Neural progenitor cell (in vitro differentiated cells): ENCODE measurements at places on chromosomes 6 and 20.

DNA sequence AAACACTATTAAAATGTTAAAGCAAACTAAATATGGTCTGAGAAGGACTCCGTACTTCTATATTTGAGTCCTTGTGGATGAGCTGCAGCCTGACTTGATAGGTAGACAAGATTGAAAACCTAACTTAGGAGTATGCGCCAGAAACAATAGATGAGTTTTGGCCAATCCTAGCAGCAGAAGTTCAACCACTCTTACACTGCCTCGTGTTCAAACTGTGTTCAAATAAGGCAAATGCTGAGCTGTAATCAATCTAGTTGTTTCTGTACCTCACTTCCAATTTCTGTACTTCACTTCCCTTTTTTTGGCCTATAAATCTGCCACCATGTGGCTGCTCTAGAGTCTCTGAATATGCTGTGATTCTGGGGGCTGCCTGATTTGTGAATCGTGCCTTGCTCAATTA, 13.2 kb upstream of the SERINC1 start:
- peak; percentile 33 for DNase-seq

GRCh38 chr20:33832103-33832804, 21.1 kb downstream of the CHMP4B start:
- DNase-seq: peak; percentile 61

GRCh38 chr6:124197148-124197547, 393.5 kb downstream of the NKAIN2 start:
- no peak for DNase-seq

DNA sequence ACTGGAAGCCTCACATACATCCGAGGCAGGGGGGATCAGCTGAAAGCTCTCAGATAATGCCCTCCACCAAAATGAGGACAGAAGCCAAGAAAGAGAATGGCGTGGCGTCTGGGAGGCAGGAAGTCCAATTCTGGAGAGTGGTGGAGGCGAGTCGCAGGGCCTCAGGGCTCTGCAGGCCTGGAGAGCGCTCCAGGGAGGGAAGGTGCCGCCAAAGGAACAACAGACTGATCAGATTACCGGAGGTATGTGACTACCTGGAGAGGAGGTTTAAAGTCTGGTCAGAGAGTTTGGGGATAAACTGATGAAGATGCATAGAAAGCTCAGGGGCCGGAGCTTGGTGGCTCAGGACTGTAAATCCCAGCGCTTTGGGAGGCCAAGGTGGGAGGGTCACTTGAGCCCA, 11.2 kb upstream of the IP6K3 start:
- no peak for DNase-seq

DNA sequence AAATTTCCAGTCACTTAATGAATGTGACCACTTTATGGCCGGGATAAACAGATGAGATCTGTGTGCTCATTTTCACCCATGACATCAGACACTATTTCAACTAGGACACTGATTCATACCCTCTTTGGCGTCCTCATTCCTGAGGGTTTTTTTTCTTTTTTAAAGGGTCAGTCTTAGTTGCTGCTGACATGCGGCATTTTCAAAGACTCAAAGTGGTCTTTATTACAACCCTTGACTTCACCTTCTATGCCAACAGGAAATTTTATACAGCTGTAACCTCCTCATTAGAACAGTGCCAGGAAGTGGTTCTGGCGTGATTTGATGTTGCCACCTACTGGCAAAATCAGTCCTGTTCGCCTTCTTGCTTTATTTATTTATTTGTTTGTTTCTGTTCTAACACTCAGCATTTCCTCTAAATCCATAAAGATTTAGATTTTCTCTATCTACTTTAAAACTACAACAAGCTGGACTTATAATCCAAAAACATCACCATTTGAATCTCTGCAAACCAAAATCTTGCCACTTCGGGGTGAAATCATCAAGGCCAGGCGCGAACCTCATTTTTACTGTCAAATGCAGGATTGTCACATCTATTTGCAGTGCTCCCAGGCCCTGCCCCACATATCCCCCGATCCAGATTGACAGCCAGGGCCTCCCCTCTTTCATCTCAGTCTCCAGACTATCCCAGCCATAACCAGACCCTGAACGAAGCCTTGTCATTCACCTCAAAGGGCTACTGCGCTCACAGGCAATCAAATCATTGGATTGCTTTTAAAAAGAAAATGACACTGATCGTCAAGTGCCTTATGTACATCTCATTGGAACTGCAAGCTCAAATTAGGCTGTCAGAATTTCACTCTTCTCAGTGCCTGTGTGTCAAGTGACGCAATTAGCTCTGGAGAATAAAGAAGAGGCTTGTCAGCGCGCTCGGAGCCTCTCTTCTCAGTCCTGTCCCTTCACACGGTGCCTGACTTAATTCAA, 77.5 kb downstream of the C6orf118 start:
- peak; percentile 52 for DNase-seq

DNA sequence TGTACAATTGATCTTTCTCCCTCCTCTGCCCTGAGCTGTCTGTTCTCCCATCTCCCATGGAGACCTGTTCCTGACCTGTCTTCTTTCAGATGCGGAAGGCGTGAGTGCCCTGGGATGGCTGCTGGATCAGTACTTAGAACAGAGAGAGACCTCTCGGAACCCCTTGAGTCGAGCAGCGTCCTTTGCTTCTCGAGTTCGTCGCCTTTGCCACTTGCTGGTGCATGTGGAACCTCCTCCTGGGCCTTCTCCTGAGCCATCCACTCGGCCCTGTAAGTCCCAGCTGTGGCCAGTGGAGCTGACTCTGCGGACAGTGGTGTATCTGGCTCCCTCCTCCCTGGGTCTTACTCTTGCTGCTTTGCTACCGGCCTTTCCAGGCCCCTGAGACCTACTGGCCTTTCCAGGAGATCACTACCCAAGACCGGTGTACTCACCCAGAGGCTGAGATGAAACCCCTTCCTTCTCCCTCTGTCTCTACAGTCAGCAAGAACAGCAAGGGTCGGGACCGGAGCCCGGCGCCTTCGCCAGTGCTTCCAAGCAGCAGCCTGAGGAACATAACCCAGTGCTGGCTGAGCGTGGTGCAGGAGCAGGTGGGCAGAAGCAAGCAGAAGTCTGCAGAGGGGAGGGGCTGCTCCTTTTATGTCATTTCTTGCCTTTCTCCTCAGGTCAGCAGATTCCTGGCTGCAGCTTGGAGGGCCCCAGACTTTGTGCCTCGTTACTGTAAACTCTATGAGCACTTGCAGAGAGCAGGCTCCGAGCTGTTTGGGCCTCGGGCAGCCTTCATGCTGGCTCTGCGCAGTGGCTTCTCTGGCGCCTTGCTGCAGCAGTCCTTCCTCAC, 22.5 kb downstream of the CUL9 start:
- no peak for DNase-seq

DNA sequence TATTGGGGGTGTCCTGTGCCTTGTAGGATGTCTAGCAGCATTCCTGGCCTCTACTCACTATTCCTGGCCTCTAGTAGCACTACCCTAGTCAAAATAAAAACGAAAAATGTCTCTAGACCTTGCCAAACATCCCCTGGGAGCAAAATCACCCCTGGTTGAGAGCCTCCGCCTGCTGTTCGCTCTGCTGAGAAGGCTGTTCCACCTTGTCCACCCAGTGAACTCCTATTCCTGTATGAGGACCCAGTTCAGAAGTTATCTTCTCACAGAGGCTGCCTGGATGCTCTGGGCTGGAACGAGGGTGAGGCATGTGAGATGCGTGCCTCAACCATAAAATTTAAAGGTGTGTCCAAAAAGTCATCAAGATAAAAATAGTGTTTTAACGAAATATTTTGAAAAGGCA, 101.9 kb downstream of the TOX2 start:
- DNase-seq: no peak

GRCh38 chr6:131225959-131226358, 90.7 kb downstream of the AKAP7 start:
- no peak for DNase-seq

DNA sequence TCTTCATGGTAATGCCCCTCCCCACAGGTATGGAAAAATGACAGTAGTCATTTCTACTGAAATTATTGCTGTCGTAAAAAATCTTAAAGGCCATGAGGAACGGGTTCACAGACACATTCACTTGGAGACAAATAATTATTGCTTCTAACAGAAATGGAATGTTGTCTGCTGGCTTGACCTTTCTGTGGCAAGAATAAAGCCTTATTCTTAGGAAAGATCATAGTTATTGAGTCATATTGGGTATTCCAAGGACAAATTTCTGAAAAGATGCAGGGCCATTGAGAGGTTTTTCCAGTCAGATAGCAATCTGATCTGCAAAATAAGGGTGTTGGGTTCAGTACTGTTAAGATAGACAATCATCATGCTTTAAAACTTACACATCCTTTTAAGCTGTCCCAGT, 29.2 kb downstream of the AKAP7 start:
- no peak for DNase-seq

DNA sequence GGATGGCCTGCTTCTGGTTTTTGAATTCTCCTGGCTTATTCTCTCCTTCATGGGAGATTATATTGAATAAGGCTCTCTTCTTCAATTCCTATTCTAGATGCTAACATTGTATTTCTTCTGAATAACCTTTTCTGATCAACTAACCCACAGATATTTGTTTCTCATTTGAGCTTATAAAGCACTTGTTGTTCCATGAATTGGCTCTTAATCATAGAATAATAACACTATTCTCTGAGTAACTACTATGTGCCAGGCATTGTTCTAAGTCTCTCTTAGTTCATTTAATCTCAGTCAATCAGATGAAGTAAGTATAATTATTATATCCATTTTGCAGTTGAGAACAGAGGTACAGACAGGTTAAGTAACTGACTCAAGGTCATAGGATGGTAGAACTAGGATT, 136.3 kb upstream of the MLIP start:
- DNase-seq: no peak

GRCh38 chr20:35007413-35007812, 51.7 kb downstream of the MYH7B start:
- no peak for DNase-seq

DNA sequence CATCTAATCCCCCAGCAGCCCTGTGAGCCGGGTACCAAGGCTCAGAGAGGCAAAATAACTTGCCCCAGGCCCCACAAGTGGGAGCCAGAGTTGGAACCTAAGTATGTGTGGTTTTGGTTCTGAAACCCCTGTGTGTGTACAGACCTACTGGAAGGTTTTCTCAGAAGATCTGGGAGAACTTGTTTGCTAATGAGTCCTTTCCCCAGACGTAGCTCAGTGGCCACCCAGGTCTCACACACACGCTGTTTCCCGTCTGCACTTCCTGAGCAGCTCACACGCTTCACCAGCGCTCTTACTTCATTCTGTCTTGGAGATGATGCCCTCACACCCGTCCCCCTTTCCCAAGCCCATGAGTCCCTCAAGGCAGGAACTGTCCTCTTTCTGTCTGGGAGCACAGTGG, 8.2 kb downstream of the CCN5 start:
- DNase-seq: no peak

GRCh38 chr6:34447386-34447785, 18.5 kb upstream of the PACSIN1 start:
- no peak for DNase-seq

DNA sequence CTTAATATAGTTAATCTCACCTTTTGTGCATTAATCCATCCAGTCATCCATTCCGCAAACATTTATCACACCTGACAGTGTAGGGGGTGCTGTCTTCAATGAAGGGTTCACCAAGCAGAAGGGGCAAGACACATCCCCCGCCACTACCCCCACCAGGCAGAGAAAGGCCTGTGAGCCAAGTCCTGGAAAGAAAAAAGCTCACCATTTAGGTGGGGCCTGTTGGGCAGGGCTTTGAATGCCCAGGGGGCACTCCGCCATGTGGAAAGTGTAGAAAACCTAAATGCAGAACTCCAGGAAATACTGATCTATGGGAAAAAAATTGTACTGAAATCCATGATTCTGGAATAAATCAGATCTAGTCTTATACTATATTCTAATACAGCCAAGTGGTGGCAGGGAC, 4.8 kb upstream of the STX16 start:
- no peak for DNase-seq

DNA sequence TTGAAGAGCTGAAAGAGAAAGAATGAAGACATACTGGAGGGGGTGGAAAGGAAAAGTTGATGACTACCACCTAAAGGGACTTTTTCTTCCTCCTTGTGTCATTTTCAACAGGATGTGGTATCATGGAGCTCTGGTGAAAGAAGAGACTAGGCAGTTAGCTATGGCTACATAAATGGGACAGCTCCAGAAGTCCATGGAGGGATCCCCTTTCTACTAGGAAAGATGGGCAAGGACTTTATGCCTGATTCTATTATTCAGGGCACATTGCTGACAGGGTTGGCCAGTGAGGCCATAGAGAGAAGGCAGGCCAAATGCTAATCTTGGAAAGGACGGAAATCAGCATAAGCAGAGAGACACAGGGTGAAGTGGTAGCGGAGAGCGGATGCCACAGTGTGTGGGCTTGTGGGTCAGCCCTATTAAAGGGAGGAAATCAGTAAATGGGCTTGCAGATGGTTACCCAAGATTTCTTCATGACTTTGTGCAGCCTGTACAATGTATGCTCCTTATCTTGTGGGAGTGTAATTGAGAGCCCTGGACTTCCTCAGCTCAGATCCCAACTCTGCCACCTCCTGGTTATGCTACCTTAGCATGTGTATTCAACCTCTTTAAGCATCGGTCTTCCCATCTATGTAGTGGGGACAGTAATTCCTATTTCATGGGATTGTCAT, 77.4 kb upstream of the TMEM170B start:
- DNase-seq: no peak

DNA sequence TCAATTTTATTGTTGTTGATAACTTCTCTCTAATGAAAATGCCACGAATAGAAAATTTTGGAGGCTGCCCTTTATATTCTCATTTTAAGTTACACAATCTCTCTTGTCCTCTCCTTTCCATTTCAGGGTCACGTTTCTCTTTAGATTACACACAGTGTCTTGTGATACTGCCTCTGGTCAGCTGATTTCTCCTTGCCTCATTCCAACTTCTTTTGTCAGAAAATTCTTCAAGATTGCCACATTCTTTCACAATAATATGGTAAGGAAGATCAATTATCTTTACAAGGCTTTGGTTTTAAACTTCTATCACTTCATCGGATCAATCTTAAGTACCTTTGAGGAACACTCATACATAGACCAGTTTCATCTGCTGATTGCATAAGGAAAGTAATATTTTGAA, 370.3 kb downstream of the RFPL4B start:
- DNase-seq: no peak

- no peak for DNase-seq
These were observed 10.4 kb downstream of the ITCH start for GRCh38 chr20:34373445-34373844.

GRCh38 chr6:17866876-17867444, 120.5 kb downstream of the KIF13A start:
- DNase-seq: no peak

DNA sequence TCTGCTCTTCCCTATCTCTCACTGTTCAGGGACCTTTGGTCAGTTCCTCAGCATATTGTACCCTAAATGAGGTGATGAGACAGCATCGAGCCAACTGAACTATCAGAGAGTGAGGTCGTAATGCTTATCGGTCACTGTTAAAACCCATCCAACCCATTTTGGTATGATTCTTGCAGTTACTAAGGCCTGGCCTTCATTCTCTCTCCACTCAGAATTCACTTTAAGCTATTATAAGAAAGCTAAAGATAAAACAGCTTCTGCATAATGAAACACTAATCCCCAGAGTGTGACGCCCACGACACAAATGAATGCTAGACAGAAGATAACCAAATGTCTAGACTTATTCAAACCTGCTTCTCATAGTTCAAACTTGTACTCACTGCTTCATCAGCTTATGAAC, 175.8 kb downstream of the GMPR start:
- no peak for DNase-seq

GRCh38 chr20:17613328-17614175, 43.7 kb downstream of the DSTN start:
- no peak for DNase-seq

- no peak for DNase-seq
These were observed 45.0 kb downstream of the TFAP2A start for GRCh38 chr6:10369896-10370295.
